ENCODE measurements at places on chromosomes 6 and 20.

GRCh38 chr20:54063992-54064676, 6.3 kb downstream of the BCAS1 start:
- peak; percentile 46 for DNase-seq

GRCh38 chr6:43895656-43896328, 125.8 kb downstream of the VEGFA start:
- DNase-seq: no peak

DNA sequence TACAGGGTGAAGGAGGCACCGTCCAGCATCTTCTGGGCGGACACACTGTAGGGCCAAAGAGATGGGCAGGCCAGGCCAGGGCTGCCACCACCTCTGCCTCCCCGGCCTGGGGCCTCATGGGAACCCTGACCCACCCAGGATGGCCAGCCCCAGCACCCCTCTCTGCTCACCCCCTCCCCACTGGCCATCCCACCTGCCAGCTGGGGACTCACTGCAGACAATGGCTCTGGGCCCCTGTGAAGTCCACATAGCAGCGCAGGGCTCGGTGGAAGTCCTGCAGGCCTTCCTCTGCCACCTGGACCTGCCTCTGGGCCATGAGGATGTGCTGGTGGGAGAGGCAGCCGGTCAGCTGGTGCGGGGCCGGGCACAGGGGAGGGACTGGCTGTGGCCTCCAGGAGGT, 3.6 kb upstream of the C20orf144 start:
- no peak for DNase-seq

DNA sequence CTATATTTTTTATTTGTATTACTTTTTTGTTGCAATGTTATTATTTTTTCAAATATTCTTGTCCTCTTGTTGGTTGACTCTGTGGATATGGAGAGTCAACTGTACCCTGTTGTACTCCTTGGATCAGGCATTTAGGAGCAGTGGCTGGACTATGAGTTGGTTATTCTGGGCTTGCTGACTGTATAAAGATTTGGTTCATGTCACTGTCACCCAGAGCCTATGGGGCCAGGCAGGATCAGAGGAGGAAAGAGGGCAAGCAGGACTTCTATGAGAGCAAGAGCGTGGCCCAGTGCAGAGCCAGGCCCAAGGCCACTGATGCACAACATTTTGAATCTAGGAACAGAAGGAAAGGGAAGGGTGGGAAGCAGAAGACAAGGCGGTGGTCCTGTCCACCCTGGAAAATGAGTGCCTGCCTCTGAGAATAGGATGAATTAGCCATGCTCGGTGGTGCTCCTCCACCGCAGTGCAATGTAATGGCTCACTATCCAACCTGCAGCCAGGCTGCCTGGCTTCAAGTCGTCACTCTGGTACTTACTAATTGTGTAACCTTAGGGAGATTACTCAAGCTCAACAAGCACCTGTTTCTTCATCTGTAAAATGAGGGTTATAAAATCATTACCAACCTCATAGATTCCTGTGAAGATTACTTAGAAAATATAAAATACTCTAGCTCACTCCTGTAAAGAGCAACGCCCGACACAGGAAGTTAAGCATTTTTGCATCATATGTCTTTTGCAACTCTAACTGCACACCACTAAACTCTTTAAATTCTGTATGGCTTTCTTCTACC, 192.1 kb downstream of the KCNQ5 start:
- DNase-seq: no peak

- DNase-seq: peak; percentile 71
Measured at GRCh38 chr6:30841644-30842504, 42.4 kb upstream of the DDR1 start.

GRCh38 chr6:37492236-37492972, 7.3 kb downstream of the CCDC167 start:
- no peak for DNase-seq
